ENCODE measurements at places on chromosomes 6 and 20. TPM values are rescaled to one million over a fixed set of nuclear protein-coding genes. Genes with fewer than 3 reads are reported as not detected.

GRCh38 chr20:1320902-1321653 is 7.9 kb downstream of the SDCBP2 start:
- no peak for DNase-seq
- H3K36me3 ChIP-seq, result no peaks in the 10 kb centered on the region

BTN1A1 gene
- not detected for polyA plus RNA-seq

SNAP25 gene
- polyA plus RNA-seq, result 3.8 TPM

- H3K4me3 ChIP-seq, result no peak overlapping the region
- H3K27me3 ChIP-seq, result no peaks in the 10 kb centered on the region
- DNase-seq, result no peak
- no peak overlapping the region for H3K27ac ChIP-seq
Observed at GRCh38 chr6:105803442-105803841, 282.7 kb upstream of the PRDM1 start.
